Stimulated activated CD8-positive, alpha-beta memory T cell treated with anti-CD3 and anti-CD28 coated beads, Interleukin-15, amount 100 ng/mL, for 4 hours (primary cell): ENCODE measurements at places on chromosomes 3 and 15.
A peak's percentile ranks its signal among the peaks of the same experiment; 100 is the strongest.

DNA sequence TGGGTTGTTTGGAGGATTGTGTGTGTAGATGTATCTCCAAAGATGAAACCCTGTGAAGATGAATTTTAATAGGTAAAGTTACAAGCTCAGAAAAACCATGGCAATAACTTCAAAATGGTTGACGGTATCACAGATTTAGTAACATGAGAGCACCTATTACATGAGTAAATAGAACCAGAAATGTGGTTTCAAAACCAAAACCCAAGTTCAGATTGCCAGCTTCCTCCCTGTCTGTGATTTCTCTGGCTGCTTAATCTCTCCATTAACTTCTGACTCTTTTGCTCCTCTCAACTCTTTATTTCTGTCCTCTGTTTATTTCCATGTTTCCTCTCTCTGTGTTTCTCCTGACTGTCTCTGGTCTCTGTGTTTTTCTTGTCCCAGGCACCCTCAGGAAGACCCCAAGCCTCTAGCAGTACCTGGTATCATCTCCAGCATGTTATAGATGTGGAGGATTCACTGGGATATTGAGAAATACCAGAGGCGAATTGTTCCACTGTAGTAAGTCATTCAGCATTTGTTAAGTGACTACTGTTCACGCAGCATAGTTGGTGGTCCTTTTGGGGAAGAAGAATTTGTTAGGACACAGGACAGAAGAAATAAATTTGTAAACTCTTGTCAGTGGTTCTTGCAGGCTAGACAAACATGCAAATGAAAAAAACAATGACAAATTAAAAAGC lies 138.8 kb downstream of the BBX start:
- DNase-seq, result no peak

- DNase-seq, result no peak
These were observed 12.4 kb downstream of the SNX33 start for GRCh38 chr15:75659928-75660645.

GRCh38 chr3:168794427-168794826 lies 698.7 kb upstream of the GOLIM4 start:
- no peak for DNase-seq

GRCh38 chr3:131004603-131005002 lies 22.0 kb downstream of the ASTE1 start:
- DNase-seq, result no peak

GRCh38 chr3:21914451-21914850 lies 163.4 kb upstream of the ZNF385D start:
- DNase-seq, result no peak

DNA sequence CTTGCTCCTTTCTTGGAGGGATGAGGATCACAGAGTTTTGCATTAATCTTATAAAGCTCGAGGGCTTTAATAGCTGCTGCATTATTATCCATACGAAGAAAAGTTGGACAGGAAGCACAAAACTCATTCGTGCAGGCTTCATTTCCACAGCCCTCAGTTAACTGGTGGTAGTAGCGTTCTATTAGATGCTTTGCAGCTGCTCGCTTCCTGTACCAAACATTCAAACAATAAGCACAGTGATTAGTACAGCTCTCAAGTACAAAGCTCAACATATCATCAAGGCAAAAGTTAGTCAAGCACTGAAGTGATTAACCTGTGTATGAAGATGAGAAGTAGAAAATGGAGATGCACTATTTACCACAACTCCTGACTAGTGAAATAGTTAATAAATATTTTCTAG lies 63.3 kb downstream of the UBE3A start:
- DNase-seq, result no peak

DNA sequence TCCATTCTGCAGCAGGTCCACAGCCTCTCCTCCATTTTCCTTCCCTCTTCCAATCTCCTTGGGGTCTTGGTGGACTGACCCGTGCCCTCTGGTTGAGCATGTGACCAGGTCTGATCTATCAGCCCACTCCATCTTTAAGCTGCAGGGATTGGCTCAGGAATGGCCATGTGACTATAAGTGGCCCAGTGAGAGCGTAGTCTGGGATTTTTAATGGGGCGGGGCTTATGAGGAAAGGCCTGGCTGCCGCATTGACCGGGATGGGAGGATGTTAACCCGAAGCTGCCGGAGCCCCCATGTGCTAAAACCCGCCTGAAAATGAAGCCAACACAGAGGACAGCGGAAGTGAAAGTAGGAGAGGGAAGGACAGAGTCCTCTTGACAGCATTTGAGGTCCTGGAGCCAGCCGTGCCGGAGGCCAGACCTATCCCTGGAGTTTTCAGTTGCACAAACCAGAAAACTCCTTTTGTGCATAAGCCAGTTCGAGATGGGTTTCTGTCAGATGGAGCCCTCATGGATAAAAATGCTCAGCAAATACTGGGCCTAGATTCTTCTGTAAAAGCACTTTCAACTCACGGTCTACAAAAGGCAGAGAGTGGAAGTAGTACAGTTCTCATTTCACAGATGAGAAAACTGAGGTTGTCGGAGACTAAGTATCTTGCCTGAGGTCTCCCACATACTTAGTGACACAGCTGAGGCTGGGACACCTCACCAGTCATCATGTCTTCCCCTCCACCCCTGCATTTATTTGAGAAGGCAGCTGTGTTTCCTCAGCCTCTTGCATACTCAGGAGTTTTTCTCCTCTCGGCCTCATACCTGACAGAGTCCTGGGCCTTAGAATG lies 61.9 kb downstream of the ATP2B2 start:
- DNase-seq, result no peak

DNA sequence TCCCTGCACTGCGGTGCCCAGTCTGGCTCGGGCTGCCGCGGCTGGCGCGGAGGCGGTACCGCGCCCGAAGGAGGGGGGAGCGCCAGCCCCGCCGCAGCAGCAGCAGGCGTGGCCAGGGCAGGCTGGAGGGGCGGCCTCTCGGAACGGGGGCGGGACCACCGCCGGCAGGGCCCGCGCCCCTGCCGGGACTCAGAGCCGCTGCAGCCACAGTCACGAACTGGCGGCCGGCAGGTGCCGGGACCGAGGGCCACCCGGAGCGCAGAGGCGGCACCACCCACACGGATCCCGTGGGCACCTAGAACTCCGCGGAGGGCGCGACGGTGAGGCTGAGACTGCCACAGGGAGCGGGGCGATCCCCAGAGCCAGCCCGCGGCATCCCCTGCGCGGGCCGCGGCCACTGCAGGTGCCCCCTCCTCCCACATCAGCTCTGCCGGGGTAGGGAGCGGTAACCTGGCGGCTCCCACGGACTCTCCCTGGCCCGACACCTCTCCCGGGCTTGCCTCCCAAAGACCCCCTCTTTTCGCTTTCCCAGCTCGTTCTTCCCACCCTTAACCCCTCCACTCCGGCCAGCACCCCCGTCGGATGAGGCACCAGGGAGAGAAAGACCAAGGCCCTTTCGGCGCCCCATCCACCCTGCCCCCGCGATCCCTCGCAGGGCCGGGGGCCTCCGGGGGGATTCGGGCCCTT lies at the start of gene VWA5B2:
TSS of gene VWA5B2 (plus strand) at position 192 of the 687 bp plus-strand sequence. CDS start 944 bp downstream, outside the sequence.
- DNase-seq, result peak; percentile 30

- no peak for DNase-seq
These were observed 275.4 kb downstream of the ABHD5 start for GRCh38 chr3:43966126-43966525.

DNA sequence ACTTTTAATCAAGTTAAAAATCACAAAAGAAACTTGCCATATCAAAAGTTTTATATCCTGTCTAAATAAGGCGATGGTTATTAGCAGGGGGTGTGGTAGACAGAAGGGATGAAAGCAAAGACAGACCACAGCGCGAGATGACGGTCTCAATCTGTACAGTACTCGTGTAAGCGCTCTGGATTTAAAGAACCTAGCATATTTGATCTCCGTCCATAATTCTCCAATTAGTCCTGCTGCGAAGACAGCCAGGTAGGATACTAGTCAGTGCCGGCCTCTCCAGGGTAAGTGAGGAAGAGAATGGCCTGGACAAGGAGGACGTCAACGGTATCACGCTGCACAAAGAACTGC lies 701 bp downstream of the SGO1 start:
- no peak for DNase-seq

- no peak for DNase-seq
These were observed 15.4 kb downstream of the EDC3 start for GRCh38 chr15:74680456-74680855.

DNA sequence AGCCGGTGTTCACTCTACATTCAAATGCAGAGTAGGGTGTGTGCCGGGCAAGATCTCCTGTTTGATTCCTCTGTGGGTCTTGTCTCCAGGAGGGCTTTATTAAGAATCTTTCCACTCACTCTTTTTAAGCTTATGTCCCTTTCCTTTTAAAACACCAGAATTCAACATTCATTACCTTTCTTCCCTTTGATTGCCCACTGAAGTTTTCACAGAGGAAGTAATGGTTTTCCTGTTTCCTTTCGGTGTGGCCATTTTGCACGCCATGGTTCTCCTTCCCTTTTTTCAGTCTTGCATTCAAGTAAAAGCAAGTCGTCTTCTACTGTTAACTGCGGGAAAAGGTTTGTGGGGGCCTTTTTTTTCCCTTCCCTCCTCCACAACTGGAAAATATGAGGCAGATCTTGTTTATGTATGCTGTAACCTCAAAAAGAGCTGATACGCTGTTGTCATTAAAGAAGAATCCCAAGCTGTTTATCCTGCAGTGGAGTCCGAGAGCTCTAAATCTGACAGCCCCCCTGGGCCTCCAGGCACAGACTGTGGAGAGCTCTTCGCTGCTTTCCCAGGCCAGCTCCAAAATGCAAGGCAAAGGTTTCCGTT lies 40.5 kb downstream of the FILIP1L start:
- DNase-seq, result no peak

DNA sequence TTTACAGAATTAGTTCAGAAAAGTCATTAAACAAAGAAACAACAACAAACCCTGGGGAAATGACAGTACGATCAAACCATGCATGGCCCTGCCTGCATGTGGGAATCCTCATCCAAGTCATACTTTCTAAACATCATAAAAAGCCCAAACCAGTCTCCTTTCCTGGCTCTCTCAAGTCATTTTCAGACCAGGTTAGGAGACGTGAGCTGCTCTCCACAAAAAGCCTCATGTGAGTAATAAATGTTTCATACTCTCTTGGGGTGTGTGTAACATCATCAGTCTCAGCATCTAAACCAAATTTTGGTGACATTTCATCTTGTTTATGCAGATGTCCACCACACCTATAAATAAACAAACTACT lies 18.9 kb downstream of the GREM1 start:
- DNase-seq, result no peak

GRCh38 chr3:119310071-119310470 lies 15.9 kb downstream of the ARHGAP31 start:
- DNase-seq, result no peak

GRCh38 chr3:189277711-189278110 lies 105.9 kb downstream of the TPRG1 start:
- no peak for DNase-seq

- DNase-seq, result no peak
These were observed 319.4 kb downstream of the NEK10 start for GRCh38 chr3:27049792-27050191.

- DNase-seq, result no peak
These were observed 101.3 kb downstream of the SENP2 start for GRCh38 chr3:185687271-185687878.

DNA sequence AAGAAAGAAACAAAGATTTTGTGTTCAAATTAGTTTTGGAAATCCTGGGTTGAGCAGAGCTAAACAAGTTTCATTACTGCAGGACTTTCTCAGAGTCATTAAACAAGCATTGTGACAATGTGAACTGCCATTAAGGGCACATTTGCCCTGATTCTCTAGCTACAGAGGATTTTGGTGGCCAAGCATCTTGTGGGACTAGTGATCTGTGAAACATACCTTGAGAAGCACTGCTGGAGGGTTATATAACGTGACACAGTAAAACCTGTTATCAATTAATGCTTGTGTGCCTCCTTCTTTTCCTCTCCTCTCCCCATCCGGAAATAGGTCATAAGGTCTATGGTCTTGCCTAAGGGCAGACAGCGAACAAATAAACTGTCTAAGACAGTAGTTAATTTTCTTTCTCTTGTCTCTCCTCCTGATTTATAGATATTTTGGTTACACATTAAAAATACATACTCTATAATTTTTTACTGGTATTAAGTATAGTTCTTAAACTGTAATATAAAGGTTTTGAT lies 167.3 kb upstream of the NANOGP8 start:
- no peak for DNase-seq

- DNase-seq, result no peak
These were observed 387.6 kb upstream of the RGMA start for GRCh38 chr15:93476491-93477177.

GRCh38 chr3:27216955-27217552 lies 152.1 kb downstream of the NEK10 start:
- no peak for DNase-seq
